Karpas-422 (cell line): ENCODE measurements at places on chromosomes 6 and 20.

- no peaks in the 10 kb centered on the region for H3K4me1 ChIP-seq
- no peaks in the 10 kb centered on the region for H3K27me3 ChIP-seq
- DNase-seq = no peak
- H3K27ac ChIP-seq = no peak overlapping the region
- H3K4me3 ChIP-seq = no peak overlapping the region
These were observed 39.7 kb downstream of the SH3BGRL2 start for GRCh38 chr6:79670789-79671188.

DNA sequence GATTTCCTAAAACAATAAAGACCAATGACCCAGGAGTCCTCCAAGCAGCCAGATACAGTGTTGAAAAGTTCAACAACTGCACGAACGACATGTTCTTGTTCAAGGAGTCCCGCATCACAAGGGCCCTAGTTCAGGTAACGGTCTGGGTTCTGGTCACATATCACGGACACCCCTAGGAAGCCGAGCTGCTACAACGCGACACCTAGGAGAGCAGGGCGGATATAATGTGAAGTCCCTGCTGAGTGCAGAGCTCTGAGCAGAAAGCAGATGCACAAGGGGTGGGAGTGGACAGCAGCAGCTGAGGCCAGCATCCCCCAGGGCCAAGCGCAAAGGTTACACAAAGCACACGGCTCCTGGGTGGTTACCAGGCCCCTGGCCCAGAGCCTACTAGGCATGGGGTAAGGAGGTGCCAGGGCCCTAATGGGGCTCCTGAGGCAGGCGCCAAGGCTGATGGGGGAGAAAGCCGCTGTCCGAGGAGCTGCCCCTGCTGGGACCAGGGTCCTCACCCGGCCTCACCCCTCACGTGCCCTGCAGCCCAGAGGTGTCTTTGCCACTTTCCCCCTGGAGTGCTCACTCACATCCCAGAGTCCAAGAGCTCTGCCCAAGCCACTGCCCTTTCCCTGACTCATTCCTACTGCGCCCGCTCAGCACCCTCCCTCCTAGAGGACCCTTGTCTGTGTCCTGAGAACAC is 8.4 kb downstream of the CST7 start:
- no peak overlapping the region for H3K27ac ChIP-seq
- no peak for DNase-seq
- no peaks in the 10 kb centered on the region for H3K27me3 ChIP-seq
- no peaks in the 10 kb centered on the region for H3K36me3 ChIP-seq
- H3K4me3 ChIP-seq = no peak overlapping the region
- no peaks in the 10 kb centered on the region for H3K4me1 ChIP-seq

GRCh38 chr20:57508831-57509230 is 16.1 kb downstream of the CTCFL start:
- H3K27me3 ChIP-seq = no peaks in the 10 kb centered on the region
- no peak overlapping the region; the same call in 1 of the 2 replicates for H3K27ac ChIP-seq
- H3K4me3 ChIP-seq = no peak overlapping the region
- peaks cover 8% of the 10 kb centered on the region; the same call in 1 of the 2 replicates for H3K36me3 ChIP-seq
- peaks cover 35% of the 10 kb centered on the region for H3K4me1 ChIP-seq

- H3K4me3 ChIP-seq = no peak overlapping the region
- H3K36me3 ChIP-seq = no peaks in the 10 kb centered on the region
- H3K27ac ChIP-seq = 0 out of 2 replicates have a peak overlapping the region, but pooled peaks have one; percentile 1
- no peaks in the 10 kb centered on the region for H3K27me3 ChIP-seq
- H3K4me1 ChIP-seq = peaks cover 55% of the 10 kb centered on the region
- no peak for DNase-seq
These were observed 35.4 kb downstream of the FYN start for GRCh38 chr6:111837641-111838500.

GRCh38 chr6:143515061-143515760 is 3.7 kb upstream of the FUCA2 start:
- H3K27ac ChIP-seq = no peak overlapping the region
- H3K36me3 ChIP-seq = no peaks in the 10 kb centered on the region
- H3K4me1 ChIP-seq = no peaks in the 10 kb centered on the region
- no peak overlapping the region for H3K4me3 ChIP-seq
- no peaks in the 10 kb centered on the region for H3K27me3 ChIP-seq

GRCh38 chr20:32967961-32968457 is 36.2 kb downstream of the SUN5 start:
- H3K4me1 ChIP-seq = peaks cover 9% of the 10 kb centered on the region
- no peaks in the 10 kb centered on the region for H3K36me3 ChIP-seq
- DNase-seq = no peak
- no peaks in the 10 kb centered on the region for H3K27me3 ChIP-seq
- no peak overlapping the region for H3K4me3 ChIP-seq
- no peak overlapping the region for H3K27ac ChIP-seq

DNA sequence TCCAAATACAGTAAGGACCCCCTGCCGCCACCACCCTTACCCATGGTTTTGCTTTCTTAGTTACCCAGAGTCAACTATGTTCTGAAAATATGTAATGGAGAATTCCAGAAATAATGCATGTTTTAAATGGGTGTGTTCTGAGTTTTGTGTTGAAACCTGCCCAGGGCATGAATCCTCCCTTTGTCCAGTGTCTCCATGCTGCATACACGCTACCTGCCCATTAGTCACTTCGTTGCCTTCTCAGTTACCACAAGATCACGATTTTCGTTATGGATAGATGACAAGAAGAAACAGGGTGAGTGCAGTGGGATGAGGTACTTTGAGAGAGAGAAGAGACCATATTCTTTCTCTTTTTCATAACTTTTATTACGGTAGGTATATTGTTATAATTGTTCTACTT is 10.6 kb downstream of the FARS2 start:
- DNase-seq = no peak
- no peak overlapping the region for H3K27ac ChIP-seq
- peaks cover 11% of the 10 kb centered on the region for H3K4me1 ChIP-seq
- no peaks in the 10 kb centered on the region for H3K36me3 ChIP-seq

GRCh38 chr6:46053039-46053933 is 37.6 kb upstream of the CLIC5 start:
- H3K27me3 ChIP-seq = no peaks in the 10 kb centered on the region
- H3K36me3 ChIP-seq = no peaks in the 10 kb centered on the region
- no peaks in the 10 kb centered on the region; the same call in 1 of the 2 replicates for H3K4me1 ChIP-seq
- H3K27ac ChIP-seq = no peak overlapping the region
- H3K4me3 ChIP-seq = no peak overlapping the region

- no peak overlapping the region for H3K4me3 ChIP-seq
- DNase-seq = no peak
- H3K27me3 ChIP-seq = no peaks in the 10 kb centered on the region
- no peaks in the 10 kb centered on the region for H3K4me1 ChIP-seq
- no peaks in the 10 kb centered on the region for H3K36me3 ChIP-seq
These were observed 8.5 kb upstream of the KIF6 start for GRCh38 chr6:39733704-39734103.
